RWPE2 (cell line): ENCODE measurements at places on chromosomes 5 and 9.
A peak's percentile ranks its signal among the peaks of the same experiment; 100 is the strongest.

GRCh38 chr9:33196736-33197135, 29.6 kb upstream of the B4GALT1 start:
- no peak for DNase-seq

DNA sequence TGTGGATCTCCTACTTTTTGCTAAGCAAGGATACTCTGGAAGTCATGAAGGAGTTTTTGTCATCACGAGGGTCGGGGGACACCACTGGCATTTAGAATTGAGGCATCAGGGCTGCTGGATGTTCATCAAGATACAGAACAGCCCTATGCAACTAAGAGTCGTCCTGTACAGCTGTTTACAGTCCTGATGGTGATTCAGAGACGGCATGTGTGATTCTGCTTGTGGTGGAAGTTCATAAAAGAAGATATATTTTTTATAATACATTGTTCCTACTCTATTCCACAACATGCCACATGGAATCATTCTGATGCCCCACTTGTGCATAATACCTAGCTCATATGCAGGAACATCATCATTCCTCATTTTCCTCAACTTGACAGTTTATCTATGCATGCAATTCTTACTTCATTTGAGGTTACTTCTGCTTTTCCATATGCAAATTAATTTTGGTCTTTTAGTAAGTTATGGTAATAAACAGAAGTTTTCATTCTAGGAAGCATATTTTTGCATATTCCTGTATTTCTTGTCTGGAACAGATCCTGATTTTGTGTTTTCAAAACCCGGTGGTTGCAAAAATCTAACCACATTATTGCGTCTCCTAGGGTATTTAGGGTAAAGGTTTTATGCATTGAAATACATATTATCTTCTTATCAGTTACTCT, 155.2 kb downstream of the ARHGEF28 start:
- no peak for DNase-seq

DNA sequence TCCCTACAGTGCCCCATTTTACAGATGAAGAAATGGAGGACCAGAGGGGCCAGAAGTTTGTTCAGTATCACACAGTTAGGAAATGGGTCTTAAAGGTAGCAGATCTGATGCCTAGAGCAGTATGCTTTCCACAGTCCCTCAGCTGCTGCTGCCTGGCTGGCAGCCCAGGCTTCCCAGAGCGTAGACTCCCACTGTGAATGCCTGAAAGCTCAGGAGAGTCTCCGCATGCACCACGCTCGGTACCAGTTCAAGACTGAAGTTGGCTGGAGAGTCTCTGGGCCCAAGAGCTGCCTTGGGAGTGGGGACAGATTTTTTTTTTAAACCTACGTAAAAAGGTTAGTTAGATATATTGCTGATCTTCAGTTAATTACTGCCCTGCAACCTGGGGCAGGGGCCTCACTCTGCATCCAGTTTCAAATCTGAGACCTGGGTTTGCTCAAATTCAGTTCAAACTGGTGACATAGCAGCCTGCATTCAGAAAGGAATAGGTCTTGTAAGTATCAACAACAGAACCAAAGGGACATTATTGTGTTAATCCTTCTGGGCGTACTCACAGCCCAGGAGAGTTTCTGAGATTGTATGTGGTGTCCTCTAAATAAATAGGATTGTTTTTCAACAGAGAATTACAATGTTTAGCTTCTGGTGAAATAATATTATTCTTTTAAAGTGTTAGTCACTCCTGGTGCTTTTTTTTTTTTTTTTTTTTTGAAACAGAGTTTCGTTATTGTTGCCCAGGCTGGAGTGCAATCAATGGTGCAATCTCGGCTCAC, 8.3 kb downstream of the NANS start:
- DNase-seq: no peak

DNA sequence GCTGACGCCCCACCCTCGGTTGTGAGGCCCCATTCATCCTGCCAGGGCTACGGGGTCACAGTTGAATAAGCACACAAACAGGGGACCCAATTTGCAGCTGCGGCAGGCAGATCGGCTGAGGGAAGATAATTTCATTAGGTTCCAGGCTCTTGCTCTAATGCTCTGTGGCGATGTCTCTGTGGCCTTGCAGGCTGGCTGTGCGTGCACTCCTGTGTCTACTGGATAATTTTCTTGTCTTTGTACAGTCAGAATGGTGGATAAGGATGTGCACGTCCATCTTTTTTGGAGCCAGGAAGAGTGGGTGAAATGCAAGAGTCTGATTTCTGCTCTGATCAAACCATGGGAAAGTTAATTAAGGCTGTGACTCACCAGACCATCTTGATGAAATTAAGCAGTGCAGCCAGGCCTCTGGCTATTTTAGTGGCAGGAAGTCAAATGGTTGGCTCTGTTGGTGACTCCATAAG, 39.2 kb downstream of the NSG2 start:
- no peak for DNase-seq

- no peak for DNase-seq
Observed at GRCh38 chr9:19380826-19381075, 715 bp upstream of the RPS6 start.

DNA sequence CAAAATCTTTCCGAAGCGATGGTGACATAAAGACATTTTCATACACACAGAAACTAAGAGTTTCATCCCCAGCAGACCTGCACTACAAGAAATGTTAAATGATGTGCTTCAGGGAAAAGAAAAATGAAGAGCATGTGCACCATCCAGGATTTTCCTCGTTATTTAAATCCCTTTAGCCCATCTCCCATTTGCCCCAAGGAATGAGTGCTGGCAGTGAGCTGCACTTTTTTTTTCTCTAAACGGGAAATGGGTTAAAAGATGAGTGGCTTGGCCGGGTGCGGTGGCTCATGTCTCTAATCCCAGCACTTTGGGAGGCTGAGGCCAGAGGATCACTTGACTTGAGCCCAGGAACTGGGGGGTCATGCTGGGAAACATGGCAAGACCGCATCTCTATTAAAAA, 6.8 kb upstream of the LRRC14B start:
- DNase-seq: no peak

- DNase-seq: no peak
Observed at GRCh38 chr9:78860801-78861475, 564.0 kb downstream of the PSAT1 start.

DNA sequence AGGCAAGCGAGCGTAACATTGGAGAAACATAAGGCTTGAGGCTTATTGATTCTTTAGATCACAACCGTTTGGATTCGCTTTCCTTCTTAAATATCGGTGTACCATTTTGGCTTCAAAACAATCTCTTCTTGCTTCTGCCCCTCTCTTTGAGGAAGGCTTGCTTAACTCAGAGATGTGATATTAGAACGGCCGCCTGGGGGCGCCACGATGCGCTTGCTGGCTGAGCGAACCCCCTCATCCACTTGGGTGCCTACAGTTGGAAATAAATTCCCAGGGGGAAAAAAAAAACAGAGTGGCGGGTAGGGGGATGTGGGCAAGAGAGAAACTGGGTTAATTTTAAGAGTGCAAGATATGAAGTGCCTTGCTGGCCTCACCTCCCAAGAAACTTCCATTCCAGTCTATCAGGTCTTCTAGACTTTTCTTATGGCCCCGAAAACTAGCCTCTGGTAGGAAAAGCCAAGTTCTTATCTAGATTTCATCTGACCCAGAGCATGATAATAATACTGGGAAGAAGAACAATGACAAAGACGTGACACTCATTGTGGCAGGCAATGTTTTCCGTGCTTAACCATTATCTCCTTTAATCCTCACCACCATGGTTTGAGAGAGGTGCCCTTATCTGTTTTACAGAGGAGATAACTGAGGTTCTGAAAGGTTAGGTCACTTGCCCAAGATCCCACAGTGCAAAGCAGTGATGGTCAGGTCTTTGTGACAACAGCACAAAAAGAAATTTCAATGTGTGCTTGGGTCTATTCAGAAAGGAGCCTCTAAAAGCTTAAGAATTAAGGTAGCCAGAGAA, 115.8 kb downstream of the DPYSL3 start:
- no peak for DNase-seq

GRCh38 chr9:4662989-4663792, 1.1 kb downstream of the PLPP6 start:
- no peak for DNase-seq

DNA sequence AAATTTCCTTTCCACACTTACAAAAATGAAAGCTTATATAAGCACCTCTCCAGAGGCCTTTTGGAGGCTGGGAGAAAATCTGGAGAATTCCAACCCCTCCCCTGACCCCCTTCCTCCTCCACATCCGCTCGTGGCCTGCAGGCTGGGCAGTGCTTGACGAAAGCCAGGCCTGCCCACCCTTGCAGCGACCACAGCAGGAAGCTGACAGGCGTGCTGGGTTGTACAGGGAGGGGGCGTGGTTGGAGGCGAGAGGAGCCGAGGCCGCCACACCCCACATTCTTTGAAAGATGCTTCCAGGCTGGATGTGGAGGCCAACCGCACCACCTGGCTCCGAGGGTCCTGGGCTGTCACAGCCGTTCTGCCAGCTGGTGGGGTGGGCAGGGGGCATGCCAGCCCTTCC, 47.8 kb upstream of the IER5L start:
- peak; percentile 86 for DNase-seq

- DNase-seq: no peak
Observed at GRCh38 chr5:119745976-119746375, 116.6 kb downstream of the FAM170A start.

DNA sequence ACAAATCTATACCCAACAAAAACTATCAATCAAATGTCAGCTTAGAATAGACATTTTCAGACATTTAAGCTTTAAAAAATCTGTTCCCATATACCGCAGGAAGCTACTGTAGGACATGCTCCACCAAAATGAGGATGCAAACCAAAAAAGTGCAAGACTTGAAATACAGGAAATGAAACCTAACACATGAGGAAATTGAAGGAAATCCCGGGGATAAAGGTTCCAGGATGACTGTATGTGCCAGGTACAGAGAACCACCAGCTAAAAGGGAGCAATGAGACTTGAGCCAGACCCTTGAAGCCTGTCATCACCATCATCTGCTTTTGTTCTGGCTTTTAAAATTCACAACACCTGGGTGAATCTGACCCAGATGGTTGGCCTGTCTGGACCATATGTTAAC, 21.4 kb downstream of the DIAPH1 start:
- DNase-seq: no peak

- no peak for DNase-seq
Observed at GRCh38 chr9:80077059-80077458, 505.3 kb downstream of the TLE4 start.

GRCh38 chr5:60076746-60077145, 183.2 kb upstream of the PDE4D start:
- no peak for DNase-seq

DNA sequence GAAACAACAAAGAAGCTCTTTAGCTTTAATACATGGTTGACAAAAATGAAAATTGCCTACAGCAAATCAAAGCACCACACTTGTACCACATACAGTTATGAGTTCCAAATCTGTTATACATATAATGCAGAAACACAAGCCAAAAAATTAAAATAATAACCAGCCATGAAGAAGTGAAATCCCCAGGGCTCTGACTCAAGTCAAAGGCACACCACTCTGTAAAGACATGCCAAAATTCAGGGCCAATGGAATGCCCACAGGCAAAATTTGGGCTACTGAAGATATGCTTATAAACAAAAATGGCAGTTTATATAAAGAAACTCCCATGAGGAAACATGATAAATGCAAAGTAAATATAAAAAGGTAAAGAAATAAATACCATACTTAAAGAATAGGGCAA, 29.0 kb downstream of the THBS4 start:
- DNase-seq: no peak

- no peak for DNase-seq
Observed at GRCh38 chr9:128689293-128689774, 312 bp downstream of the SET start.
